ENCODE measurements at places on chromosomes 12 and 14. TPM values are rescaled to one million over a fixed set of nuclear protein-coding genes. Genes with fewer than 3 reads are reported as not detected.

TPPP2 gene
- 4.6 TPM for total RNA-seq

DNA sequence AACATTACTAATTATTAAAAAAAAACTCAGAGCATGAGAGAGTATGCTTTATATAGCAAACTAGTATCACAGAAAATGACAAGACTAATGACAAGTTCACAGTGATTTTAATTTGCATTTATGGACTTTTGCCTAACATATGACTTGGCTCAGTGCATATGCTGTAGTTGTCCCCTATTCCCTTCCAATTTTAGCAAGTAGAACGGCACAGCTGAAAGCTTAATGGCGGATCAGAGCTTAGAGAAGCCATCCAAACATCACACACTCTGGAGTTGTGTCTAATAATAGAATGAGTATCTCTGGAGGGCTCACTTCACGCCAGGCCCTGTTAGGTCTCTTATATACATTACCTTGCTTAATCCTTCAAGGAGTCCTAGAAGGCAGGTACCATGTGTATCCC, 13.3 kb downstream of the CNIH1 start:
- no peak for DNase-seq

SMCO3 gene
- 0.53 TPM for total RNA-seq

CAMKK2 gene
- total RNA-seq = 28.8 TPM

RASSF9 gene
- total RNA-seq = 0.93 TPM

- no peak for DNase-seq
Measured at GRCh38 chr12:99852666-99853065, 132.1 kb downstream of the ANKS1B start.

GZMB gene
- total RNA-seq = 1.3 TPM

GRCh38 chr12:48389409-48389808, 38.7 kb upstream of the ZNF641 start:
- DNase-seq = no peak

GRCh38 chr12:1660304-1661187, 30.3 kb upstream of the ADIPOR2 start:
- peak; percentile 94 for DNase-seq

Measured in left lobe of liver (tissue), 2 donors.